ENCODE measurements at places on chromosomes 6 and 20.

DNA sequence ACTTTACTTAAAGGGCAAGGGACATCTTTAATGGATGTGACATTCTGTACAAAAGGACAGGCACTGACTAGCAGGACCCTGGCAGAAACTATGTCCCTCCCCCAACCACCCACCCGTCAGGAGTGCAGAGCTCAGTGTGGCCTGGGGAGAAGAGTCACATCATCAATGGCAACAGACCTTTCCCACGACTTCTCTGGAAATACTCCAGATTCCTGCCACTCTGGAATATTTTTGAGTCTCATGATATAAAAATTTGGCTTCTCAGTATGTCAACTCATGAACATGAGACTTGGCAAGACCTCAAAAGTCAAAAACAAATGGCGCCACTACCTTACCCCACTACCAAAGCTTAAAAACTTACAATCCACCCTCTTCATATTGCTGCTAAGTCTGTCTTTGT, 118.3 kb downstream of the SLC23A2 start:
- DNase-seq: no peak

DNA sequence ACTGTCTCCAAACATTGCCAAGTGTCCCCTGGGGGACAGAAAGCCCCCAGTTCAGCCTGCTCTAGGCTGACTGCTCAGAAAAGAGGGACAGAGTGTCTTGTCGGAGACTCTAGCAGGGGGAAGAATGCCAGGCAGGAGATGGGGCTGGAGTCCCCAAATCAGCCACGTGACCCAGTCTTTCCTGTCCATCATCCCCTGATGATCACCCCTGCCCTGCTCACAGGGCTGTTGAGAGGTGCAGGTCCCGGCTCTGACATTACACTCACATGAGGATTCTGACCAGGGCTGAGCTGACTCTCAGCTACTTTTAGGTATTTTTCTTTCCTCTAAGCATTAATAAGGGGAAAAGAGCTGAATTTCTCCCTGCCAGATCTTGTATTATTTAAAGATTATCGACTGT, 115.8 kb downstream of the SULF2 start:
- no peak for DNase-seq

- no peak for DNase-seq
Measured at GRCh38 chr6:71887006-71887743, 825 bp downstream of the RIMS1 start.

- DNase-seq: no peak
Measured at GRCh38 chr6:17207281-17207680, 73.9 kb upstream of the RBM24 start.

GRCh38 chr6:28446818-28447511, 3.7 kb upstream of the ZSCAN23 start:
- DNase-seq: no peak

GRCh38 chr6:161204866-161205557, 68.8 kb downstream of the AGPAT4 start:
- DNase-seq: no peak

Data from RWPE1 (cell line).